ENCODE measurements at places on chromosomes 2 and 18.

DNA sequence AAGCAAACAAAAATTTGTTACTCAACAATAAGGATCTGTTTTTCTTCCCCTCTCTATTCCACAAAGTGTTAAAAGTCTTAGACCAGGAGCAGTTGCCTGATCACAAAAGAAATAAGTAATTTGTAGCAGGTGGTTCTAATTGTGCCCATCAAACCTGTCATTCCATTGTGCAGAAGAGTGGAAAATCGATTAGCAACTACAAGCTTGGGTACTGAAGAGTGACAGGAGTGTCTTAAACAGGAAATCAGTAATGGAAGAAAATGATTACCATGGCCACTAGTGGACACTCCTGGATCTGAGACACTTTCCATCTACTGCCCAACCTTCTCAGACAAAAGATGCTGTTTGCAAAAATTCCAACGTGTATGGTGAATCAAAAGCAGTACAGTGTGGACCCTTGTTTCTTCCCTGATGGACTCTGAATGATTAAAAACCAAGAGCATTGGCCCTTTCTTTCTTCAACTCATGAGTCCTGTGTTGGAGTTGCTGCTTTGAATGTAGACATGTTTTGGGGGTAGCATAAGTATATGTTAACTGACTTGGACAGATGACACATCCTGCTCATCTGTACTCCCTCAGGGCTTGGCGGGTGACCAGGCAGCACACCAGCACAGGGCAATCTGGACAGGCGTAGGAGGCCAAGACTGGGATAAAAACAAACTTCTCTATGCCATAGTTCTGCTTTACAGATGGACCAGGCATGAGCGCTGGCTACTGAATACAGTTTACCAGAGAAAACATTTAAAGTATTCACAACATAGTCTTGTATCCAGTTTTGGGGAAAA is 51.9 kb downstream of the PLA2R1 start:
- no peak for DNase-seq

GRCh38 chr2:109645412-109646184 is 31.4 kb downstream of the SOWAHC start:
- DNase-seq: no peak

- peak; percentile 77 for DNase-seq
Observed at GRCh38 chr2:128442053-128442751, 123.5 kb upstream of the HS6ST1 start.

DNA sequence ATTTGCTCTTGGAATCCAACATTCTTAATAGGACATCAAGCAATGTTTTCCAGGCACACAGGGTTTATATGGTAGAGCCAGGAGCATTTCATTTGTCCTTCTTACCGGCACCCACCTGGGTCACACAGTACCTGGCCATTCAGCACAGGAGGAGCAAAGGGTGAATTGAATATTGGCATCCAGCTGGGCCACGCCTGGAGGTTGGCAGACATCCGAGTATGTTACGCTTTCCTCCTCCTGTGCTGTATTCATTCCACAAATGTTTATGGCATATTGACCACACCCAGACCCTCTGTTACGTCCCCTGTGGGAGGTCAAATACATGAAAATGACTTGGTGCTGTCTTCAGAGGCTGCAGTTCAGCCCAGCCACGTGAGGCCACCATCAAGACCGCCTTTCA is 206.2 kb downstream of the RTP5 start:
- DNase-seq: peak; percentile 64

Measured in large intestine (tissue), 12 donors.